ENCODE measurements at places on chromosomes 11 and 22.

DNA sequence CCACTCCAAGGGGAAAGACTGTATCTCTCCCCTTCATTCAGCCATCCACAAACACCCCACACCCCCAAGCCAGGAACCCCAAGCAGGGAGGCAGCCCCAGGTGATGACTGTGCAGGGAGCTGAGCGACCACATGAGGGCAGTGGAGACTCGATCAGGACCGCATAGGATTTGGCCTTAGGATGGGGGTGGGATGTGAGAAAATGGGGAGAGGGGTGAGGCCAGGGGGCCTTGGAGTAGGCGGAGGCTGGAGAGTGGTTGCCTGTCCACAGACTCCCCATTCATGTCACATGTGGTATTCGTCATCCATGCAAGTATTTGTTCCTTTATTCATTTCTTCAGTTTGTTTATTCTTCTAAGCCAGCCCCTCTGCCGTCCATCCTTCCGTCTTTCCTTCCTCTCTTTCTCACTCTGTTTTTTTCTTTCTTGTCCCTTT lies 2.7 kb upstream of the RHOD start:
- DNase-seq = peak; percentile 50

GRCh38 chr11:57584341-57584740 lies 13.1 kb upstream of the SERPING1 start:
- no peak for DNase-seq

DNA sequence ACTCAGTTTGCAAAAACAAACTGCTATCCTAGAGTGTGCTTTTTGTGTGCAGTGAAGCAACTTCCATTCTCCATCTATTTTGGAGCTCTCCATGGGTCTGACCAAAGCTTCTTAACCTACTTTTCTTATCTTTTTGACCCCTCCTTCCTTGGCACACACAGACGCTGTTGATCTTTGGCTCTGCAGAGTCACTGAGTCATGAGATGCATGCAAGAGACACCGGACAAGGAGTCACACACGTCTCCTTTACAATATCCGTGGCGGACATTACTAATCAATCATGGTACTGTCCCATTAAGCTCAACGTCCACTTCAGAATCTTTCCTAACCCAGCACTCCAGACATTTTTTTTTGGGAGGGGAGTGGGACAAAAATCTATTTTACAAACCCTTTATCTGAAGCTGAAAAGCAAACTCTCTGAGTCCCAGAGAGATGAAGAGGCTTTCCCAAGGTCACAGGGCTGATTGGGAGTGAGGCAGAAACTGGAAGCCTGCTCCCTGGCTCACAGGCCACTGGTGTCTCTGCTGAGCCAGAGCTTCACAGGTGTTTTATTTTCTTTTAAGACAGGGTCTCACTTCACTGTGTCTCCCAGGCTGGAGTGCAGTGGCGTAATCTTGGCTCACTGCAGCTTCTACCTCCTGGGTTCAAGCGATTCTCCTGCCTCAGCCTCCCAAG lies 165.8 kb upstream of the SYT13 start:
- no peak for DNase-seq

GRCh38 chr11:112227471-112227870 lies 1.2 kb downstream of the PTS start:
- no peak for DNase-seq

DNA sequence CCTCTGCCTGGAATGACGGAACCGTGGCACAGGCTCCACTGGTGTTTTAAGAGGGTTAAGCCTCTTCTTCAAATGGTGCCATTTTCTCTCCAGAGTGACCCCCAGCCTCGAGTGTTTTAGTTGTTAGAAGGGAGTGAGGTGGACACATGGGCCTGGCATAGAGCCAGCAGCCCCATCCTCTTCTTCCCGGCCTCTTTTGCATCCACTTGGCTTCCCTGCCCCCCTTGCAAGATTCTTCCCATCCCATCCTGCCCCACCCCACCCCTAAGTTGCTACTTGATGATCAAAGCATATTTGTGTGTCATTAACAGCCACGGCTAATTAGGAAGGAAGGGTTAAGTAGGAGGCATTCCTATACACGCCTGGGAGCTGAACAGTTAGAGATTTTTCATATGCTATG lies 72.3 kb upstream of the CRYBB3 start:
- no peak for DNase-seq

GRCh38 chr11:67463186-67463585 lies 5.9 kb downstream of the TMEM134 start:
- DNase-seq = no peak

DNA sequence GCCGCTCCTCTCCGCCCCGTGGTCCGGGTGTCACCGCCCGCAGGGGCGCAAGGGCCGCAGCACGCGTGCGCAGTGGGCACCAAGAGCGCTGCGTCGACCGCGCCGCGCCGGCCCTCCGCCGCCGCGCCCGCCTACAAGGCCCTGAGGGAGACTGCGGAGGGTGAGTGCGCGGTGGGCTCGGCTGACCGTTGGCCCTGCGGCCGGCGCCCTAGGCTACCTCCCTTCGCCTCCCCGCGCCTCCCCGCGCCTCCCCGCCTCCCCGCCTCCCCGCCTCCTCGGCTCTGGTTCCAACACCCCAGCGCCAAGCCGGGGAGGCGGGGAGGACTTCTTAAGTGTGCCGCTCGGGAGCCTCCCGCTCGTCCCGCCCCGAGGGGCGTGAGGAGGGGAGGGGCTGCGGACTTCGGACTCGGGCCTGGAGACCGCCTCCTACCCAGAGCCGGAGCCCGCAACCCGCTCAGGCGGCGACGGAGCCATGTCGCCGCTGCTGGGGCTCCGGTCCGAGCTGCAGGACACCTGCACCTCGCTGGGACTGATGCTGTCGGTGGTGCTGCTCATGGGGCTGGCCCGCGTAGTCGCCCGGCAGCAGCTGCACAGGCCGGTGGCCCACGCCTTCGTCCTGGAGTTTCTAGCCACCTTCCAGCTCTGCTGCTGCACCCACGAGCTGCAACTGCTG lies at the start of gene AQP11:
AQP11 (plus strand) TSS at position 433 of the 673 bp plus-strand sequence; CDS start at position 473, 40 bp downstream.
- DNase-seq = peak; percentile 81

- DNase-seq = no peak
Measured at GRCh38 chr22:45314054-45314721, 4.5 kb downstream of the FAM118A start.

DNA sequence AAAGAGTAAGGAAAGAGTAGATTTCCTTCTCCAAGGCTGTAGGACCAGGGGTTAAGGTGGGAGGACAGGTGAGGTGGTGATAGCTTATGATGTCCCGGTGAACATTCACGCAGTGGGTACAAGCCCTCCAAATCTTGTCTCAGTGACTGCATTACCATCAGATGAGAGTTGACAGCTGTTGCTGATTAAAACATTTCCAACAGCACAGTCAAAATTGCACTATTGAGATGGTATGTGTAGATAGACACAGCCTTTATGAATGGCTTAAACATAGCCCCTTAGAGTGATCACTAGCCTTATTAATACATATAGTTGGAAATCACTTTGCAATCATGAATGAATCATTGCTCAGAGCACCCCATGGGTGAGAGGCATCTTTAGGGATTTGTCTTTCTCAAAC lies 7.3 kb downstream of the NELL1 start:
- no peak for DNase-seq

- DNase-seq = no peak
Measured at GRCh38 chr22:49208768-49209252, 618.9 kb downstream of the BRD1 start.

GRCh38 chr11:95089620-95090542 lies at the start of gene ENDOD1:
Gene ENDOD1, plus strand, starts transcription at chr11:95089846. Its CDS starts 82 bp downstream, at chr11:95089928.
- DNase-seq = no peak

DNA sequence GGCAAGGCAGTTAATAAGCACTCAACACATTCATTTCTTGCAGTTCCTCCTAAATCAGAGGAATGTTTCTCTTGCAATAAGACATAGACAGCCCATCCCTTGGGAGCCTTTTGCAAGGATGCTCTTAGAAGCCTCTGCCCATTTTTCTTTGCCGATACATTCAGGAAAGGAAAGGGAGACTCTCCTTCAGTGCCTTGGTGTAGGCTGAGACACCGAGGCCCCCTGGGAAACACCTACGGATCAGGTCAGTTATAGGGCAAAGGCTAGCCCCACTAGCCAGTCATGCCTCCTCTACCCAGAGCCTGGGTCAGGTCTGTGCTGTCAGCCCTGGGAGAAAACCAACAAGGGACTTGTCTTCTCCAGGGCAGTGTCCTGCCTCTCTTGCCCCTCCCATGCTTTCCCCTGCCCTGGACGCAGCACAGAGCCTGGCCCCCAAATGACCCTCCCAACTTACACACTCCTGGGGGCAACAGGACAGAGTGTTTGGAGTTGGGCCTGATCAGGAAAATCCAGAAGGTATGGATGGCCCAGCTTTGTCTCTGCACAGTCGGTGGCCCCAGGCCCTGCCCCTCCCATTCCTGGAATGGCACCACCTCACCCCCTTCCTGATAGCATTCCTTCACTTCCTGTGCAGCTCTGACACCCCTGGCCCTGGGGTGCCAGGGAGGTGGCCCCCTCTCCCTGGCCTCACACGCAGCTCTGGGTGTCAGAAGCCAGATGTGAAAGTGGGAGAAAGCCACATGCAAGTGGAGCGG lies 18.3 kb downstream of the ANKK1 start:
- DNase-seq = no peak

- no peak for DNase-seq
Measured at GRCh38 chr11:32571039-32571438, 12.6 kb upstream of the EIF3M start.

- DNase-seq = no peak
Measured at GRCh38 chr22:17258015-17258787, 39.0 kb upstream of the ADA2 start.

DNA sequence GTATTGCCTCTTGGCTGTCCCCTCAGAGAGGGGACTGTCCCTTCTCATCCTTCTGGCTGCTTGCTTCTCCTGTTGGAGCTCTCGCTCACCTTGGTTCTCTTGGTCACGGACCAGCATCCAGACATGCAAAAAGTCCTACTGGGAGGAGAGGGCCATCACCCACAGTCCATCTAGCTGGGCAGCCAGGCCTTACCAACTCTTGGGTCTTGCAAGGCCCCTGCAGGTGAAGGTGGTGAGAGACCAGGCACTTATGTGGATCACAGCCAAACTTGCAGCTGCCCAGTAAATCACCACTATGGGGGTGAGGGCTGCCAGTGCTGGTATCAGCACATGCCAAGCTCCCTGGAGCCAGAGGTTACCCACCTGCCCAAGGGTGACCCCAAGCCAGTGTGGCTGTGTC lies 36.3 kb downstream of the KCNQ1OT1 start:
- DNase-seq = no peak

- no peak for DNase-seq
Measured at GRCh38 chr11:119376197-119376847, 5.2 kb downstream of the USP2 start.

DNA sequence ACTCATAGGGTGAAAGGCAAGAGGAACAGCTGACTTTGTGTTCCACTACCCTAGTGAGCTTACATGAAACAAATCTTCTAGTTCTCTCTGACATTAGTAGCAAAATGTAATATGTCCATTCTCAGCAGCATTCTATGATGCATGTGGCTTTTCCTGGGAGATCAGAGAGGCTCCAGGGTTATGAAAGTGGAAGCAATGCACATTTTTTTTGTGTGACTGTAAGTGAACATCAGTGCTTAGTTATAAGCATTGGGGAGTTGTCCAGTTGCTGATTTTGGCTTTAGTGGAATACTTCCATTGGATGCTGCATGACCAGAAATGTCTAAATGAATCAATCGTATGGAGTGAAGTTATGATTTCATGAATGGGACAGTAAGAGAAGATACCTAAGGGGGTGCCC lies 255.9 kb downstream of the FAT3 start:
- no peak for DNase-seq

DNA sequence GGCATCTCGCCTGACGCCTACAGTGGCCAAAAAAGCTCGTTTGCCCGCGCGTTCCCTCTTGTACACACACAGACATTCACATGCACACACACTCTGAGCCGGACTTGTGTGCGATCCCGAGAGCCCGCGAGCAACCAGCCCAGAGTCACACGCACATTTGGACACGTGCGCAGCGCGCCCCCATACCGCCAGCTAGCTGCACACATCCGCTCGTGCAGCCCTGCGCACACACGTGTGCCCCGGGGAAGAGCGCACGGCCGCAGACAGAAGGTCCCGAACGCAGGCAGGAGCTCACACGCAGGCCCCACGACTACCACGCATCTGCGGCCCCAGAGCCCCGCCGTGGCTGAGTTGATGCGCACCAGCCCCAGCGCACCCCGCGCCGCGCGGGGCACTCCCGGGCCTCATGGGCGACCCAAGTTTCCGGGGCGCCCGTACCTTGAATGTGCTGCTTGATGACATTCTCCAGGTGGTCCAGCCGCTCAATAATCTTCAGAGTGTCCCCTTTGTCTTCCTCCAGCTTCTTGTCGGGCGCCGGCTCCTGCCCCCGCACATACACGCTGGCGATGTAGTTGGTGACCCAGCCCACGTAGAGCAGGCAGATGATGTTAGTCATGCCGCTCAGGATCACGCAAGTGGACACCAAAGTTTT lies 758 bp downstream of the GALNT18 start:
- no peak for DNase-seq

DNA sequence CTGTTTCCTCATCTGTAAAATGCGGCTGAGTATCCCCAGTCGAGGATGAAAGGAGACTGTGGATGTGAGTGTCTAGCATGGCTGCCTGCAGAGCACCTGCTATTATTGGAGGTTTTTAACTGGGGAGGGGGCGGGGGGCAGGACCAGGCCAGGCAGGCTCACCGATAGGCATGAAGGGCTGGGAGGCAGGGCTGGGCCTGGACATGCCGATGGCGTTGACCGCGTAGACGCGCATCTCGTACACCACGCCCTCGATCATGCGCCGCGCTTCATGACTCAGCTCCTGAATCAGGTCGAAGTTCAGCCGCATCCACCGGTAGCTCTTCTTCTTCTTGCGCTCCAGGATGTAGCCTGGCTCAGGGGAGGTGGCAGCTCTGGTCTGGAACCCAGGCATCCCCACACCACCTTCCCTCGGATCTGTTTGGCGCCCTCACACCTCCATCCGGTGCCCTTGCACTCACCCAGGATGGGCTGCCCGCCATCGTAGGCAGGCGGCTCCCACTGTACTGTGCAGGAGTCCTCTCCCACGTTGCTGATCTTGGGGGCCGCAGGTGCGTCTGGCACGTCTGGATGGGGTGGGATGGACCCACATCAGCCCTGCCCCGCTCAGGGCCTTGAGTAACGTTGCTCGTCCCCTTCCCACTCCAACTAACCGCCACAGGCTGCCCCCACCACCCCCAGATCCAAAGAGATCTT lies 15.1 kb downstream of the MYBPC3 start:
- DNase-seq = no peak

GRCh38 chr11:64292460-64293254 lies 1.6 kb downstream of the KCNK4 start:
- DNase-seq = no peak

DNA sequence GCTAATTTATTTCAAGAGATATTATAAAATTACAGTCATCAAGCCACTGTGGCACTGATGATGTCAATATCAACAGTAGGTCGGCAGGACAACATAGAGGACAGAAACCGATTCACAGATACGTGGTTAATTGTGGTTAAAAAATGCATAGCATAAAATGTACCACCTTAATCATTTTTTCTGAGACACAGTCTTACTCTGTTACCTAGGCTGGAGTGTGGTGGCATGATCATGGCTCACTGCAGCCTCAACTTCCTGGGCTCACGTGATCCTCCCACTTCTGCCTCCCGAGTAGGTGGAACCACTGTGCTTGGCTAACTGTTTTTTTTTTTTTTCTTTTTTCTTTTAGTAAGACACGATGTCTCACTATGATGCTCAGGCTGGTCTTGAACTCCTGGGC lies 21.0 kb upstream of the TOLLIP start:
- DNase-seq = no peak

GRCh38 chr11:1333860-1334259 lies 24.4 kb upstream of the TOLLIP start:
- DNase-seq = no peak

GRCh38 chr11:123507043-123507442 lies 77.0 kb downstream of the GRAMD1B start:
- DNase-seq = no peak

All from NT2/D1 (cell line).